ENCODE measurements at places on chromosomes 2 and 18. TPM values are rescaled to one million over a fixed set of nuclear protein-coding genes. Genes with fewer than 3 reads are reported as not detected.

The CNGA3 gene
- total RNA-seq: not detected

The TRIM43 gene
- not detected for total RNA-seq

The COL6A3 gene
- total RNA-seq: 89.5 TPM

The ALPP gene
- not detected for total RNA-seq

DNA sequence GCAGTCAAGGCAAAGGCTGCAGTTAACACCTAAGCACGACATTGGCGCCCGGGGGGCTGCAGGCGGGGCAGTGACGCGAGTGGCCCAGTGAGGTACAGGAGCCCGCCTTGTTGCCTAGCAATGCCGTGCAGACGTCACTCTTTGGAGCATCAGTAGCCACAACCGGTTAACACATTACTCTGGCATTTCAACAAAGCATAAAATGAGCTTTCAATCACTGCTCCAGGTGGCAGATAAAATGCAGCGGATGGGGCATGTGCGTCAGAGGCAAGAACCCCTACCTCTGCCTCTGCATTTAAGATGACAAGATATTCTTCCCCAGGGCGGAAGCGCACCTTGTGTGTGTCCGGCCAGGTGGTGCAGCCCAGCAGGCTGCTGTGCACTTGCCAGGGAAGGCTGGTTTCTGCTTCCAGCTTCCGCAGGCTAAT is 139.4 kb downstream of the MTCL1 start:
- DNase-seq: no peak

DNA sequence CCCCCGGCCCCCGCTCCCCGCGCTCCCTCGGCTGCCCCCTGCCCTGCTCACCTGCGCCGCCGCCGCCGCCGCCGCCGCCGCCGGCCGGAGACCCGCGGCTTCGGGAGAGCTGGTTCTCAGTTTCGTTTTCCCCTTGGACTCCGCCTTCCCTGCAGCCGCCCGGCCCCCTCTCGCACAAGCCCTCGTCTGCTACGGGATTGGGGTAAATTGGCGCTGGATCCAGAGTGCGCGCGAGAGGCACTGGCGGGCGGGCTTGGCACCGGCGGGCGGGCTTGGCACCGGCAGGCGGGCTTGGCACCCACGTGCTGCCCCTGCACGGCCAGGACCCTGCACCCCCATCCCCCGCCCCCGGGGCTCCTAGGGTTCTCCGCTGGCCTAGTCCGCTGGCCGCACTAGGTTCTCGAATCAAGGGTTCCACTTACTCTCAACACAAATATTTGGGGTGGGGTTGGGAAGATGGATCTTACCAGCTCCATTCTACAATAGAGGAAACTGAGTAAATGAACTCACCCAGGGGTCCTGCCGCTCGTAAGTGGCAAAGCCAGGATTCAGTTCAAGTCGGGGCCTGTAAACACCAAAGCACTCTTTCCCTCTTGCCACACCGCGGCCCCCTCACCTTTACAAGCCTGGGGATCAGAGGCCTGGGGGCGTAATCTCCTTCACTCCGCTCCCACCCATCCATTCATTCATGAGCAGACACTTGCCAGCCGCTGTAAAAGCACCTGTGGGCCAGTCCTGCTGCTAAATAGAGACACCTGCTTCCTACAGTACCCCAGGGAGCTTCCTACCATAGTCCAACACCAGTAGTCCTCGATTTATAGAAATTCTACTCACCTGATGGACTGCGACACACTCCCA is at the start of gene EIF2AK2:
EIF2AK2 (minus strand) TSS at position 124 of the 858 bp plus-strand sequence. CDS start 9,174 bp downstream, outside the sequence.
- DNase-seq: peak; percentile 92

- no peak for DNase-seq
Observed at GRCh38 chr2:121595012-121595891, 54.0 kb downstream of the CLASP1 start.

GRCh38 chr2:186031229-186031628 is 292.6 kb downstream of the FSIP2 start:
- DNase-seq: no peak
